Activated CD4-positive, alpha-beta T cell treated with anti-CD3 and anti-CD28 coated beads for 36 hours (primary cell): ENCODE measurements at places on chromosomes 1 and 21. TPM values are rescaled to one million over a fixed set of nuclear protein-coding genes. Genes with fewer than 3 reads are reported as not detected.

DNA sequence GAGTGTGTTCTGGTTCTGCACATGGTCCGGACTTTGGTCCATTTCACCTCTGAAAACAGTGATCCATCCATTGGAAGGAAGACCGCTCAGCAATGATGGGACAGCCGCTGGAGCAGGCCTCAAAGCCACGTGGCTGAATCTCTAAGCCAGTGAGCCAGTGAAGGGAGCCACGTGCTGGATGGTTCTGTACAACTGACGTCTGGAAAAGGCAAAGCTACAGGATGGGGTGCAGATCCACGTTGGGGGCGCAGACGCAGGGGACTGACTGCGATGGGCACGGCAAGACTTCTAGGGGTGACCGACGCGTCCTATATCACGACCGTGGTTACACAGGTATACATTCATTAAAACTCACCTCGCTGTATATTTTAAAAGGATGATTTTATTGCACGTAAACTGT lies 10.2 kb upstream of the ARHGEF16 start:
- no peak for DNase-seq

- no peak for DNase-seq
These were observed 5.4 kb downstream of the JUN start for GRCh38 chr1:58778385-58779000.

DNA sequence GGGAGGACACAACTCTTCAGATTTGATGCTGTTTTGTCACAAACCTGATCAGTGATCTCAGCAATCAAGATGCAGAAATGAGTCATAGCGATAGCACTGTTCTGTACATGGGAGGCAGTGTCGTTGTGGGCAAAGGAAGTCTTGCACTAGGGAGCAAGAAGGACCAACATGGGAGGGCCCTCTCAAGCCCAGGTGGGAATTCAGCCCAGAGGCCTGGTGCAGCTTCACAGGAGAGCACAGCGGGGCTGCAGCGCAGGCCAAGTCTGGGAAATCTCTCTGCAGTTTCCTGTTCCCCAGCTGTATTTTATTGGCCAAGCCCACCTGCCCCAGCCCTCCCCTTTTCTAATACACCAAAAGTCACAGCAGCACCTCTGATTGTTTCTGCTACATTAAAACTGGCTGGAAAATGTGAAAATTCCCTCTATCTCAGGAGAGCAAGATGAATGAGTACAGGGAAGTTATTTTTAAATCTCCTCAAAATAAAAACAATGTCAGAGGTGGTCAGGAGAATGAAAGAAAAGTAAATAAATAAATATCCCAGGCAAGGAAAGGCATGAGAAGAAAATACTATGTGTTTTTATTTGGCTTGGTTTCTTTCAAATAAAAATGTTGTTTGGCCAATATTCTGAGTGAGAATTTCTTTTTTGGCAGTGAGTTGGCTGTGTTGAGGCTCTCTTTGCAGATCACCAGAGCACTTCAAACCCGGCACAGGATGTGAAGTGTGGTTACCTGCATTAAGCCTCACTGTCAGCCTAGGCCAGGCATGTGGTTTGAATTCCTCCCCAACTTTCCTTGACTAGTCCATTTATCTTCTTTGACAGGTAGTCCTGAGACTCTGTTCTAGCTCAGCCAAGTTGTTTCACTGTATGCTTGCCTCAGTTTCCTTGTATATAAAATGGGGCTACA lies 422.1 kb downstream of the PLPP3 start:
- DNase-seq = no peak

DNA sequence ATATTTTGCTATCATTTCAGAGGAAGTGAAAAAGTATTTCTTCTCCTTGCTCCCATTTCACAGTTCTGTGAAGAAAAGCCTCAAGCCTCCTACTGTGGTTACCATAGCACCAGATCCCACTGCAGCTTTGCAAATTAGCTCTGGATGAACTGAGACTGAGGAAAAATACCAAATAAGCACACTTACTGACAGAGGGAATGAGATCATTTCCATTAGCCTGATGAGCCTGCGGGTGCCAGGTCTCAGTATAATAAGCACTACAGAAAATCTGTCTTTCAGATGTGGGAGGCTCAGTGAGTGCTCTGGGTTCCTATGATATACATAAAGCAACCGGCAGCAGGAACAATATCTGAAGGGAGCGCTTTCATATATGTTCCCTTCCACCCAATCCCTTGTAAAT lies 21.4 kb downstream of the XKR8 start:
- no peak for DNase-seq

- DNase-seq = no peak
These were observed 363.9 kb downstream of the RYR2 start for GRCh38 chr1:237405912-237406311.

GRCh38 chr1:25971811-25972180 lies 26.1 kb downstream of the PAFAH2 start:
- no peak for DNase-seq

GRCh38 chr1:25765923-25766589 lies 33.9 kb upstream of the SELENON start:
- DNase-seq = no peak

DNA sequence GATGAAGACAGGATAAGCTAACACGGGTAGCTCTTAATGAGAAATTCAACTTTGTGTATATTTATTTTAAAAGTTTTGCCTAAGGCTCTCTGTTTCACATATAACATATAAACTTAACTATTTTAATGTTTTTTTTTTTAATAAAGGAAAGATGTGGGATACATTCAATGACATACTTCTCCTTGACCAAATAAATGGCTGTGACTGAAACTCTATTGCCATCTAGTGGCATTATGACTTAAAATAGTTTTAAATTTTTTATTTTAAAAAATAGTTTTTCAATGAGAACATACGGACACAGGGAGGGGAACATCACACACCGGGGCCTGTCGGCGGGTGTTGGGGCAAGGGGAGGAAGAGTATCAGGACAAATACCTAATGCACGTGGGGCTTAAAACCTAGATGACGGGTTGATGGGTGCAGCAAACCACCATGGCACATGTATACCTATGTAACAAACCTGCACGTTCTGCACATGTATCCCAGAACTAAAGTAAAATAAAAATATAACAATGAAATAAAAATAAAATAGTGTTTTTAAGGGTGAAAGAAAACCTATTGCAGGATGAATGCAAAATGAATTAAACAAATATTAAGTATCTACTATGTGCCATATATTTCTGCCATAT lies 83.4 kb downstream of the LYST start:
- DNase-seq = no peak

GRCh38 chr1:94819945-94820746 lies at the start of gene SLC44A3:
TSS of gene SLC44A3 (plus strand) at chr1:94820357. CDS start at chr1:94820452, 95 bp downstream.
- DNase-seq = peak; percentile 63

DNA sequence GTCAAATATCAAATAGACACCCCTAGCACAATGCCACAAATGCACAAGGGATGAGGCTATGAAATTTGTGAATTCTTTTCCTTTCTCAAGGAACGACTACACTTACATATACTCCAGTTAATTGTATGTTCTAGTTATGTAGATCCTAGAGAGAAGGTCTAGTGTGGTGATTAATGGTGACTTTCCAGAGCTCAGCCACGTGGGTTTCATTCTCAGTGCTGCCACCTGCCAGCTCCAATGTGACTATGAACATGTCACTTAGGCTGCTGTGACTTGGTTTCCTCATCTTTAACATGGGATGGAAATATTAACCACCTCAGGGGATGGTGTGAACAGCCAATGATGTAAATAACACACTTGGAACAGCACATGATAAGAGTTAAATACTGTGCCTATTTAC lies 138.3 kb downstream of the APP start:
- peak; percentile 33 for DNase-seq

DNA sequence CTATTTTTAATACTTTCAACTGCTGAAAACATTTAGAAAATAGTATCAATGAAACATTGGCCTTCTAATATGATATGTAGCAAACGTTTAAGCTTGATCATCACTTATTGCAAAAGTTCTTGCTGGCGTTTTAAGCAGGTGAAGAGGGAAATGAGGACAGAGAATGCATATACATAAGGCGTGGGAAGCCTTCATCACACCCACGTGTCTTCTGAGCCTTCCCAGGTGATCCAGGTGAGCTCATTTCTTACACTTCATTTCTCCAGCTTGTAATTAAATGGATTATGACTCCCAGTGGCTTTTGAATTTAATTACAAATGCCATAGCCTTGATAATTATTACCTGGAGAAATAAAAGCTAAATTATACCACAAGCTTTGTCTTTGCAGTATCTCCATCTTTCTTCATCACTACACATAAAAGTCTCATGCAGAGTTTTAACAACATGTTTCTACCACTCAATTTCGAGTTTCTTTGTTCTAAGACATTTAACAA lies 1973.8 kb downstream of the MRPL39 start:
- no peak for DNase-seq

GRCh38 chr1:180609643-180610555 lies 21.9 kb upstream of the XPR1 start:
- DNase-seq = no peak

GRCh38 chr21:21673959-21674358 lies 675.8 kb downstream of the NCAM2 start:
- no peak for DNase-seq

- DNase-seq = no peak
These were observed 16.4 kb downstream of the HMGB4 start for GRCh38 chr1:33880305-33880704.

DNA sequence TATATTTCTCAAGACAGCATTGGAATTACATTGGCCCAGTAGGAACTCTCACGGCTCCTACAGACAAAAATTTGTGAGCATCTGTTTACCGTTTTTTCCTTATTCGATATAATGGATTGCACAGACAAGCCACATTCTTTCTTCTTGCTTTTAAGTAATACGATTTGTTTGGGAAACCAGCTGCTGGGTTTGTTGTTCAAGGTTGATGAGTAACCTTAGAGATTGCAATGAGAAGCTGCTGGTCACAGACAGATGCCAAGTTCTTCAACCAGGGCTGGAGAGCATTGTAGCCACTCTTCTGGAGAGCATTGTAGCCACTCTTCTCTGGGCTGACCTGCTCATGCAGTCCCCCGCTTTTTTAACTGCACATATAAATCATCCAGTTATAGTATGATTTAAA lies 1.4 kb upstream of the MIA3 start:
- DNase-seq = no peak

DNA sequence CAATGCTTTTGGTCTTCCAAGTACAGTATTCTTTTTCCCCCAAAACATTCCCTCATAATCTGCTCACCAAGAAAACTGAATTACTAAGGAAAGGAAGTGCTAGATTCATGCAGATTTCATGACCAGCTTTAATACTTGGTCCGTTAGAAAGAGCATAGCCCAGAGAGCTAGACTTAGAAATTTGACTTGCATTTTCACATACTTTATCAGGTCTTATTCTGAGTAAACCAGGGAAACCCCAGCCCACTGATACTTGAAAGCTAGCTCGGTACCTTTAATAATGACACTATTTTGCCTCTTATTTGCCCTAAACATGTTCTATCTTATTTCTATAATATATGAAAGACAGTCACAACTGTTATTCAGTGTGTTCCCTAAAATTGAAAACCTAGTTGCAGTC lies 204.5 kb downstream of the TTLL7 start:
- DNase-seq = no peak

GRCh38 chr1:29166291-29166878 lies 15.3 kb downstream of the SRSF4 start:
- no peak for DNase-seq

KMO gene
- 0.33 TPM for total RNA-seq

C2CD4D gene
- 2.4 TPM for total RNA-seq

SPRR2E gene
- total RNA-seq = not detected

NUP210L gene
- 0.04 TPM for total RNA-seq

LGR6 gene
- 0.09 TPM for total RNA-seq

ARMH1 gene
- total RNA-seq = 75.1 TPM

OR2L2 gene
- total RNA-seq = 0.11 TPM
